ENCODE measurements at places on chromosomes 7 and 10. TPM values are rescaled to one million over a fixed set of nuclear protein-coding genes. Genes with fewer than 3 reads are reported as not detected.
A peak's percentile ranks its signal among the peaks of the same experiment; 100 is the strongest.

DNA sequence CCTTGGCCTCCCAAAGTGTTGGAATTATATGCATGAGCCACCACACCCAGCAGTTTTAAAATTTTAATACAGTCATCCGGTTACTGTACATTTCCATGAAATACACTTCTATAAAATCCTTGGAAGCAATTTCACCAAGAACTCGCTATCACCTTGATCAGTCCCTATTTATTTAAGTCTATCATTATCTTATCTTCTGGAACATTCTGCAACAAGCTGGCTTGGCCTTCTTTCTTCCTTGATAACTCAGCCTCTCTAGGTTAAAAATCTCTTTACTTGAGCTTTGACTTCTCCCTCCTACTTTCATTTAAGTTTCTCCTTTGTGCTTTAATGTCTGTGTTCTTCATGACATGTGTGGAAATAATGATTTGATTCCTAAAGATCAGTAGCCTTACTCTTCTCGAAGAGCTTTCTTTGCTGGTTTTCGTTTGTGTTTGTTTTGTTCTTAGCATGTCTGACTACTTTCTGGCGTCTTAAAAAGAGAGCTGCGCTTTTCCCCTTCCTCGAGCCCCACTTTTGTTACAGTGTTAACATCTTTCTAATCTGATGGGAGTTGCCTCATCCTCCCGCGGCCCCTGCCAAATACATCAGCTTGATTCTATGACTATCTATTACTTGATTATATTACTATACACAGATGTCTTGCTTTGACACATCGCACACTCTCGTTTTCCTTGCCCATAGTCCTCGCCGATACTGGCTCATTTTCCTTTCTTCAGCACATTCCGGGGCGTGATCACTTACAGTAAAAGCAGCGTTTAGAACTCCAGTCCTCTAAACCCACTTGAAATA is 11.1 kb upstream of the CALML5 start:
- DNase-seq = no peak

DNA sequence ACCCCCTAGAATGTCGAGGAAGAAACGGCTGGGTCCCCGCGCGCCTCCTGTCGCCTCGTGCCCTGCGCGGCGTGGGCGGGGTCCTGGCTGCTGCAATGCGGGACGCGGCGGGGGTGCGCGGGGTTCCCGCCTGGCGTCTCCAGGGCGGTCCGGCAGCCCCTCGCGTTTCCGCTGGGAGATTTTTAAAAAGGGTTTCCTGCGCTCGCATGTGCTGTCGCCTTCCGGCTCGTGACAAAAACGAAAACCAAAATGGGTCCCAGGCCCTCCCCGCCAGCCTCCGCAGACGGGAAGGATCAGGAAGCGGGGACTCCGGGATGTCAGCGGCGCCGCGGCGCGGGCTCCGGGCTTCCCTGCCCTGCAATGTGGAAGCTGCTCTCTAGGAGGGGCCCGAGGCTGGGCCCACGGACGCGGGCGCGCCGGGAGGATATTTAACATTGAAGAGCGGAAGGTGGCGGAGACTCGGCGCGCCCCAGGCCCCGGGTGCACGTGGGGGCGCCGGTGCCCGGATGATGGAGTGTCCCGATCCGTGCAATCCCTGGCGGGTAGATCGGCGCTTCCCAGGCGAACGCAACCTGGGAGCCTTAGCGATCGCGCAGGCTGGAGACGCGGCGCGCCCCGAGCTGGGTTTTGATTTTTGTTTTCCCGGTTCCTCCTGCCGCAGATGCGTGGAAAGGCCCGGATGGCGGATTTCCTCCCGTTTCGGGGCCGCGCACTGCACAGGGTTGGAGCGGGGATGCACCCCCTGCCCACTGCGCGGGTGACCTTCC is 1.0 kb downstream of the PFKP start:
- DNase-seq = peak; percentile 66

DNA sequence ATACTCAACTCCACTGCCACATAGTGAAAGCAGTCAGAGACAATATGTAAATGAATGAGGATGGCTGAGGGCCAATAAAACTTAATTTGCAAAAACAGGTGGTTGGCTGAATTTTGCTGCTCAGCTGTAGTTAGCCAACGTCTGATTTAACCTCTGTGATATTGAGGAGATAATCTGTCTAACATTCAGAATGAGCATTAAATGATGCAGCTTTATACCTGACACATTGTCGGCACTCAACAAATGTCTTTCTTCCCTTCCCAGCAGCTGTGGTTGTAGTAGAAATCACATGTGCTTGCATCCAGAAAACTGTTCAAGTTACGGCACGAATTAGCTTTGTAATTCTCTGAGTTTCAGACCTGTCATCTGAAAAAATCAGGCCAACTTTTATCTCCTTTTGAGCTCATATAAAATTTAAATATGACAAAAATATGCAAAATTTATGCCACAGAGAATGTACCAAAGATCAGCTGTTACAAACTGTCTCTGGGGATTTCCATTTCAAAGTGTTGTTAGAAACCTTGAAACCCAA is 1239.7 kb downstream of the GATA3 start:
- DNase-seq = no peak

GRCh38 chr10:70651661-70652060 is 20.6 kb upstream of the ADAMTS14 start:
- no peak for DNase-seq

- no peak for DNase-seq
Observed at GRCh38 chr10:25028711-25029110, 12.3 kb downstream of the THNSL1 start.

DNA sequence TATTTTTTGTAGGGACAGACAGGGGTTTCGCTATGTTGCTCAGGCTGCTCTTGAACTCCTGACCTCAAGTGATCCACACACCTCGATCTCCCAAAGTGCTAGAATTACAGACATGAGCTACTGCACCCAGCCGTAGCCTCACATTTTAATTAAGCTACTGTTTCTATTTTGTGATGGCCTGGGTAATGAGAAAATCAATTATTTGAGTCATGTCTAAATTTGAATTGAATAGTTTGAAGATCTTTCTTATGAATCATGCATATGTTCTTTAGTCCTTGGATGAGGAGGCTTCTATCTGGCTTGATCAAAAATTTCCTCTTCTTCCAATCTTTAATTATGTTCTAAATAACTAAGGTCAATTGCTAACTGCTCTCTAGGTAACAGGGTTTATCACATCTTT is 175.0 kb downstream of the REEP3 start:
- no peak for DNase-seq

GRCh38 chr10:49610458-49611165 is 502 bp downstream of the SLC18A3 start:
- DNase-seq = no peak

DNA sequence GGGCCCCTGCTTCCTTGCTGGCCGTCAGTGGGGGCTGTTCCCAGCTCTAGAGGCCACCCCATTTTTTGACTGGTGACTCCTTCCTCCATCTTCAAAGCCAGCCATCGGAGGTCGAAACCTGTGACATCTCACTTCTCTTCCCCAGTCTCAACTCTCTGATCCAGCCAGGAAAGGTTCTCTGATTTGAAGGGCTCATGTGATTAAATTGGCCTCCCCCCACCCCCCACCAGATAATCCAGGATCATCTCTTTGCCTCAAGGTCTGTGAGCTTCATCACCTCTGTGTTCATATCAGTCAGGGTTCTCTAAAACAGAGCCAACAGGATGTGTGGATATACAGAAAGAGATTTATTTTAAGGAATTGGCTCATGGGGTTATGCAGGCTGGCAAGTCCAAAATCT is 5.6 kb upstream of the RAMP3 start:
- DNase-seq = no peak

DNA sequence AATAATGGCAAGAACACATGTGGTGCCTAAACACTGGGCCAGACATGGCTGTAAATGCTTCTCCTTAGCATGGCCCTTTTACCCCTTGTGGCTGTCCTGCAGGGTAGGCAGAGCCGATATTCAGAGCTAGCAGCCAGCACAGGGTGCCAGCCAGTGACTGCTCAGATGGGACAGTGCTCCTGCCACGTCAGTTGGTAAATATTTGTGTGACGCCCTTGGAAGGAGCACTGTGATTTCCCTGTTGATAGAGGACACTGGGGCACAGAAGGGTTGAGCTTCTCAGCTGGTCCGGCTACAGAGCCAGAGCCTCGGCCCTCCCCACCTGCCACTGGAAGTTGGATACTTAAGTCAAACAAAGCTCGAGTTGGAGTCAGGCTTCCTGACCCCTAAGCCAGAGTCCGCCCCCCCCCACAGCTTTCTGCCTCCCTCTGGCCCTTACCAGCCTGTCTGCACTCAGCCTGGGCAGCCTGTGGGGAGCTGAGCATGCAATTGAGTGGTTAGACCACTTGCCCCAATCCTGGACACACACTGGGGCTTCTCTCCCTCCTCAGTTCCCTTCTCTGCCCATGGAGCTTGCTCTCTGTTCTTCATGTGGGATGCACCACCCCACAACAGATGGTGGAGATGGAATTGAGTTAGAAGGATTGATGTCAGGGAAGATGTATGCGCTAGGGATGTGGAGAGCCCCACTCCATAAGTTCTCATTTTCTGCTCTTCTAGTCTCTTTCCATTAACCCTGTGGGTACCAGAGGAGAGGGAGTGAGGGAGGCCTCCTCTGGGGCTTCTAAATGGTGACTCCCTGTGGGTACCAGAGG is 350.8 kb downstream of the PLXNA4 start:
- peak; percentile 24 for DNase-seq

GRCh38 chr10:79390057-79390456 is 42.8 kb downstream of the PPIF start:
- no peak for DNase-seq

GRCh38 chr7:100007887-100008286 is 7.5 kb upstream of the ZKSCAN1 start:
- no peak for DNase-seq

DNA sequence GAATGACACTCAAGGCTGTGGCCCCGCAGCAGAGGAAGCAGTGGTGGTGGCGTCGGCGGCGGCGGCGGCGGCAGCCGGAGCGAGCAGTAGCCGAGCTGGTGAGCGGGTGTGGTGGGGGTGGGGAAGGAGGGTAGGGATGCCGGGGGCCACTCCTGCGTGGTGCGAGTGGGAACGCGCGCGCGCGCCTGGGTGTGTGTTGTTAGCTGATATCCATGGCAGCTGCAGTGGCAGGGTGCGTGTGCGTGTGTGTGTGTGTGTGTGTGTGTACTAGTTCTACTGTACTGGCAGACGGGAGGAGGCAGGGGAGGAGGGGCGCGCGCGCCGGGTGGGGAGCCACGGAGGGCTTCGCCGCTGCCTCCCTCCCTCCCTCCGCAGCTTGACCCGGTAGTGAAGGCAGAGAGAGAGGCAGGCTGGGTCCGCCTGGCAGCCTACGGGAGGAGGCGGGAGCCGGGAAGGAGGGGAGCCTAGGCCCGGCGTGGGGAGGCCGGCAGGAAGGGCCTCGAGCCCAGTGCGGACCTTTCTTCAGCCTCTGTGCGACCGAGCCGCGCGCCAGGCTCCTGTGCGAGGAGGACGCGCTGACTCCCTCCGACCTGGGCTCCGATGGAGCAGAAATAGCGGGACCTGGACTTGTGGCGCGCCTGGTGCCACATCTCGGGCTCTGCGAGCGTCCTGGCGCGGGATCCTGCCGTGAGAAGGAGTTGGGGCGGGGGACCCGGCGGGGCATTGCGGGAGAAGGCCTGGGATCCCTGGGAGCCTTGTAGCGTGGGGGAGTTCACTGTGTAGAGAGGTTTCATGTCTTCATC is at the start of gene MAGI2:
Gene MAGI2 (minus strand): TSS at position 110 of the 803 bp plus-strand sequence. CDS start 347 bp downstream, outside the sequence.
- DNase-seq = peak; percentile 63

DNA sequence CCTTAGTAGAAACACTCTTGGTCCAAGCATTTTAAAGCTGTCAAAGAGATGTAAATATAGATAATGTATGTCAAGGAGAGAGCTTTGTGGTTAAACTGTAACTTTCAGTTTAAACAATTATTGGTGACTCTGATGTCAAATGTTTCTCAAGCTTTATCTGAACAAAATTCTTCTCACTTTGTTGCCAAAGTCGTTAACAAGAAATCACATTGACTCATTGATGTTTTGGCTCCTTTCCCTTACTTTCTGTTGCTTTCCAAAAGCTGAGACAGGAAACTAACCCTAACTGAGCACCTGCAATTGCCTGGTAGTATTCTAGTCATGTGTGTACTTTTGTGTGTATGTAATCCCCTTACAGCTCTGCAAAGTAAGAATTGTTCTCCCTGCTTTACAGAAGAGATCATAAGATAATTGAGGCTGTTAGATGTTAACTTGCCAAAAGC is 108.5 kb downstream of the CFTR start:
- DNase-seq = no peak

DNA sequence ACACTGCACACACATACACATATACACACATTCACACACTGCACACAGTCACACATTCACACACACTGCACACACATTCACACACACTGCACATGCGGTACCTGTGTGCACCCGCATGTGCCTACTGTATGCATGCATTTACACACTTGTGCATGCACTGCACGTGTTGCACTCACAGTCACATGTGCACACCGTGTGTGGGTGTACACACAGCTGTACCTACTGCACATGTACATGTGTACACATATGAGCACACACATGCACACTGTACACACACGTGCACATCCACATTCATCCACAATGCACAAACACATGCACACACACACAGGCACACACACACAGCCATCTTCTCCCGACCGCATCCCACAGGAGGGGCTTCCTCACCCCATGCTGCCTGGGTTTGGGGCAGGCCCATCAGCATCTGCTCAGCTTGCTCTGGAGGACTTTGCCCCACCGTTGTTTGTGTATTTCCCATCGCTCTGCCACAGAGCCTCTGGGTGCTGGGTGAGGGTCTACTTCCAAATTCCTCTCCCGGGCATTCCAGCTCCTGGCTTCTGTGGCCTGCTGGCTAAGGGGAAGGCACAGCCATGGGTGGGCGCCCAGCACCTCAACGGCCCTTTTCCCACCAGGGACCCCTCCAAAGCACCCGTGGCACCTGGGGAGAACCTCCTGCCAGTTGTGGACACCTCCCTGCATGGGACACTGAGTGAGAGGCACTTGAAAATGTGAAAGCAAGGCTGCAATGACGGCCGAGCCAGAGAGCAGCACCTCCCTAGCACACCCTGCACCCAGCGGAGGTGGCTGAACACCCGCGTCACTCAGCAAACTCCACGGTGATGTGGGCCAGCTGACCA is 324.3 kb downstream of the PTPRN2 start:
- DNase-seq = peak; percentile 31

GRCh38 chr10:126352453-126352852 is 35.8 kb downstream of the ADAM12 start:
- no peak for DNase-seq

DNA sequence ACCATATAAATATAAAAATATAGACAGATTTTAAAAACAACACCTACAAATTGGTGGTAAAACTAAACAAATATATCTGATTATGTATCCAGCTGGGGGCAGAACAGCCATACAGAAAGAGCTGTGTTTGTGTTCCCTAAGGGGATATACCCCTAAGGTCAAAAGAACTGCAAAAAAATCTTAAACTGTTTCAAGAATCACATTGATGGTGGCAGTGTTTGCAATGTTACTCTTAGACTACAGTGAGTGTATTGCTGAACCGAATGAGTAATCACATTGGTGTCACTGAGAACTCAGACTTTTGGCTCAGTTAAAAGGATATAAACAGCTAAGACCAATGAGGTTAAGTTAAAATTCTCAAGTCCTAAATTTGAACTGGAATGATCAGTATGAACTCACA is 27.1 kb upstream of the PTPRN2 start:
- DNase-seq = no peak

NPC1L1 gene
- not detected for total RNA-seq

DLX5 gene
- total RNA-seq = not detected

WAC gene
- total RNA-seq = 67.9 TPM

NYAP1 gene
- 0.41 TPM for total RNA-seq

WASL gene
- total RNA-seq = 55.7 TPM
